Tibial artery (tissue), 4 donors: ENCODE measurements at places on chromosomes 1 and 21.

DNA sequence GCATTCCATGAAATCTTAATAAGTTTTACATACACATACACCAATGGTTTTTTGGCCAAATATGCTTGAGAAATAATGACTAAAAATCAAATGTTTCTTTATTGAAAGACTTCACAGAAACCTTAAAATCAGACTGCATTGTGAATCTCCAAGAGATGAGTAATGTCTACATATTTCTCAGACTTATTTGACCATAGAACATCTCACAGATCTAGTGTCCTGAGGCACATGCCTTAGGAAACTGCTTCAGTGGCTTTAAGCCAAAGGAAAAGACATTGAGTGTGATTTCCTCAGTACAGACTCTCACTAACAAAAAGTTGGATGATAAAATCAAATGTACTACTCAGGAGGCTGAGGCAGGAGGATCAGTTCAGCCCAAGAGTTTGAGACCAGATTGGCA is 6.2 kb upstream of the C1orf105 start:
- no peak for DNase-seq

GRCh38 chr1:21607549-21608529 is 61.3 kb downstream of the RAP1GAP start:
- DNase-seq: peak; percentile 51

GRCh38 chr1:17539118-17539476 is 401 bp upstream of the ARHGEF10L start:
- no peak for DNase-seq

- no peak for DNase-seq
These were observed 71.1 kb upstream of the ERRFI1 start for GRCh38 chr1:8097077-8097799.

- DNase-seq: no peak
These were observed 11.5 kb upstream of the A3GALT2 start for GRCh38 chr1:33332357-33332789.

- DNase-seq: no peak
These were observed 4.1 kb upstream of the BTG3 start for GRCh38 chr21:17616831-17617230.

- DNase-seq: no peak
These were observed 84.9 kb downstream of the ITPKB start for GRCh38 chr1:226654046-226654667.

DNA sequence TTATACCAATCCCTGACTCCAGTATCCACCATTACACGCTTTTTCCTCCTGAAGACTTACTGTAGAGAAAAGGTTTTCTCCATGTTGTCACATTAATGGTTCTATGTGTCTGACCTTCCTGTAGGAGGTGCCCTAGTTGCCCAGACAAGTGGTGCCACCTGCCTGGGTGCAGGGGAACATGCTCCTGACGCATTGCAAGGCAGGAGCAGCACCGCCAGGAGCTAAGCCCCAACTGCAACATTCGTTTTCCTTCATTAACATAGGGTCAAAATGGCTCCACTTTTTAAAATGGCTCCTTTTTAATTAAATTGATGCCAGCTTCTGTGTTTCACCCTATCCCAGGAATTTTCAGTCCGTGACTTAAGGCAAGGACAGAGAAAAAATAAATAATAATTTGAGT is 220.1 kb upstream of the SAMSN1 start:
- no peak for DNase-seq

DNA sequence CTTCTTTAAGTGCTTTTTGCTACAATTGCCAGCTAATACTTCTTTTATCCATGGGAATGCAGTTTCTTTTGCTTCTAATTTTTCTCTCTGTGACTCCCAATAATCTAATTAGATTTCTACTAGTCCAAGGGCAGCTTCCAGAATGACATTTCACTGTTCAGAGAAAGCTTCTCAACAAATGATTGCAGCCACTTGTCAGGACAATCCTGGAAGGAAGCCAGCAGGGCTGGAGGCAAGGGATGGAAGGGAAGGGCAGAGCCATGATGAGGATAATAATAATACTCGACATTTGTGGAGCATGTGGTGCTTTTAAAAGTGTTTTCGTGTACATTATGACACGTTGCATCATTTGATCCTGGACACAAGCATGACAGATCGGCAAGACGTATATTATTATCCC is 19.4 kb downstream of the F11R start:
- peak; percentile 13 for DNase-seq

GRCh38 chr1:34379911-34380310 is 203.2 kb downstream of the C1orf94 start:
- DNase-seq: no peak

DNA sequence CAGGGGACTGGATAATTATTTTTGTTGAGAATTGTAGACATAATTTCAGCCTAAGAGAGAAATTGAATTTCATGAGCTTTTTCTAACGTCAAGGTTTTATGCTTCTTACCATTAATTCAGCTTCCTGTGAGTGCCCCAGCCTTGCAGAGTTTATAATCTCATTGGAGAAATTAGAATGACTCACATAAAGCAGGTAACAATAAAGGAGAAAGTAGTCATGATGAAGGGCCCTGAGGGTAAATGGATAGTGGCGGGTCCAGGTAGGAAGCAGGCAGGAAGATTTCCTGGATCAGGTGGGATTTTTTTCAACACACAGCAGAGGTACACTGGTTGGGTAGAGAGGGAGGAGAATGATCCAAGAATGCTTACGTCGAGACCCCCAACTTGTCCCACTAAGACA is 311.4 kb downstream of the BARHL2 start:
- DNase-seq: no peak
